ENCODE measurements at places on chromosomes 7 and 10.

DNA sequence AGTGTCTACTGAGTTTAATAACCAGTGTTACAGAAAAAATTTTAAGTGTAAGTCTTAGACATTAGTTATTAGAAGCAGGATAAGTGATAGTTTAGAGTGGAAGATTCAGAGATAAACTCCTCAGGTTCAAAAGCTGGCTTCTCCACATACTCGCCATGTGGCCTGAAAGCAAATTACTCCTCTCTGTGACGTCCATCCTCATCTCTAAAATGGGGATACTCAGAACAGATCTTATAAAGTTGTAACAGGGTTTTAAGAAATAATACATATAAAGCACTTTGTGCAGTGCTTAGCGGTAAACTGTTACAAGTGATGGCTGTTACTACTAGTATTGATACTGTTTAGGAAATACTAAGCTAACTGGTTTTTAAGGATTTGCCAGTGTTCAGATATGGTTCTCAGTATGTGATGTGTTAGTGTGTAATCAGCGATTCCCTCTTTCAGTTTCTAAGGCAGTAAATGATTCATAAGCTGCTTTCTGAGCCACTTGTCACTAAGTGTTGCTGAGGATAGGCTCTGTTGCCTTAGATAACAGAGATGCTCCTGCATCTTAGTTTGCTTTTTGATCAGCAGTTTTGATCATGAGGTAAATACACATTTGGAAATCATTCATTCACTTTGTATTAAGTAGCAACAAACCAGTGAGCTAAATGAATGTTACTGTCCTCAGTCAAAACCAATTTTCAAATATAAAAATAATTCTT, 58.7 kb downstream of the CYP51A1 start:
- DNase-seq, result no peak

GRCh38 chr10:86971232-86971991, 3.1 kb downstream of the ADIRF start:
- peak; percentile 46 for DNase-seq

GRCh38 chr10:119526621-119527592, 15.6 kb downstream of the RGS10 start:
- DNase-seq, result no peak

DNA sequence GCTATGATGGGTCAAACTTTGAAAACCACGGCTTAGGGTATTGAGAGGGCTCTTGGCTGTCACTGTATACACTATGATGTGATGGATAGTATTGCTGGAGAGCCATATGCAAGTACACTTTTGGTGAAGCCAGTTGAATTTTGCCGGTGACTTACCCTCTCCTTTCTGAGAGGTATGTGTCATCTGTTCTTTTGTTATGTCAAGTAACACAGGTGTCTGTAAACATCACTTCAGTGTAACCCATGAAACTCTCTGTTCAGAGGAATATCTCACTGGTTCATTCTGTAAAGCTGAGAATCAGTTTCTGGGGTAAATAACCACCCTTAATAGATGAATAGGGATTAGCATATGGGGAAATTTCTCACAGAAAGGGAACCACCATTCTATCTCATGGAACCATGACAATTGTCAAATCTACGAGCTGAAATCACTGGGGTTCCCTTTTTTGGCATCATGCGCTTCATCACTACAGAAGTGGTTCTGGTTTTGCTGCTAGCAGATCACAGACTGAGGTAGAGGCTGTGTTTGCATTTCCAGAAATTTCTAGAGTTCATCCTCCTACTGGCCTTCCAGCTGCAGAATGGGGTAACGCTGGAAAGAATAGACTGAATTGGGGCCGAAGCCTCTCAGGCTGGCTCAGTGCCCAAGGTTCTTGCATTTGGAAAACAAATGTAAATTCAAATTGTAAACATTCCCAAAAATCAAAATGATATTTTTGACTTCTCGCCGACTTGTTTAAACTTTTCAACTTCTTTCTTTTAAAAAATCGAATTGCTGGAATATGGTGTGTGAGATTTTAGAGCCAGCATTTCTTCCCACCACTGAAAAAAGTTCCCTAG, 83.3 kb upstream of the CREB5 start:
- no peak for DNase-seq

DNA sequence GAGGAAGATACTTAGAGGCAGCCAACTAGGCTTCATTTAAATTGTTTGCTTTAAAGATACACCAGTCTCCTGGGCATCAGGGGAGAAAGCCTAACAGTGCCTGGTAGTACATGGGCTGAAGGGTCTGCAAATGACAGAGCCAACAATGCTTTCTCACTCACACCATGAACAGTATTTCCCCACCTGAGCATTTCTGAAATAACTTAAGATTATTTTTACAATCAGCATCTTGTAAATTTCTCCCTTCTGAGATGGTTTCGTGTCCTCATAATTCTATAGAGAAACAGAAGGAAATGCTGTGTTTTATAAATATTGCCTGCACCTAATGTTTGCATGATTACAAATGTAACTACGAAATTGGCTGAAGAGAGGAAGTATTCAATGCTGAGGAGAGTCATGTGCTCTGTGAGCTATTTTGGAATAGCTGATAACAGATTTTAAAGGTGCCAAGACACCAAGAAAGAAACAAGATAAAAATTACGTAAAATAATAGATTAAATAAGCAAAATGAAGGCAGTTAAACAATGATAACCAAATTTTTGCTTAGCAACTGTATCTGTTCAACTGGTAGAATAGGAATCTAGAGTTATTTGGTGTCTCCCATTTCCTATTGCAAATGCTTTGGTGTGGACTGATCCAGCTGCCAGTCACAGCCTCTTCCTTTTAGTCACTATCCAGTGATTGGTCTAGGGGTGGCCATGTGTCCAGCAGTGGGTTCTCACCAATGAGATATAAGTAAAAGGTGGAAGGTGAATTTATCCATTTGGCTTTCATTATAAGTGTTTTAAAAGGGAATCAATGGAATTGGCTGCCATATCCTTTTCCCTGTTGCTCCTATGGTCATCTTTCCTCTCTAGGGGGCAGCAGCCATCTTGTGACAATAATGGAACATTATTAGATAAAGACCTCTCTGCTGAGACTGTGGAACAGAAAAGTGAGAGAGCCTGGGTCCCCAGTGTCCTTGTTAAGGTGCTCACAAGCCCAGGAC, 167.9 kb upstream of the SLC26A5 start:
- no peak for DNase-seq

All from hypothalamus (tissue), 51 donors.